ENCODE measurements at places on chromosomes 12 and 14. TPM values are rescaled to one million over a fixed set of nuclear protein-coding genes. Genes with fewer than 3 reads are reported as not detected.
A peak's percentile ranks its signal among the peaks of the same experiment; 100 is the strongest.

CLMN gene
- total RNA-seq, result 3.5 TPM

GRCh38 chr12:22230280-22230794, 104.2 kb downstream of the ST8SIA1 start:
- no peaks in the 10 kb centered on the region for H3K36me3 ChIP-seq
- H3K27me3 ChIP-seq, result peaks cover 6% of the 10 kb centered on the region
- H3K4me1 ChIP-seq, result peaks cover 4% of the 10 kb centered on the region
- DNase-seq, result peak; percentile 14
- no peak overlapping the region for H3K27ac ChIP-seq

RBM25 gene
- total RNA-seq, result 53.2 TPM

DNA sequence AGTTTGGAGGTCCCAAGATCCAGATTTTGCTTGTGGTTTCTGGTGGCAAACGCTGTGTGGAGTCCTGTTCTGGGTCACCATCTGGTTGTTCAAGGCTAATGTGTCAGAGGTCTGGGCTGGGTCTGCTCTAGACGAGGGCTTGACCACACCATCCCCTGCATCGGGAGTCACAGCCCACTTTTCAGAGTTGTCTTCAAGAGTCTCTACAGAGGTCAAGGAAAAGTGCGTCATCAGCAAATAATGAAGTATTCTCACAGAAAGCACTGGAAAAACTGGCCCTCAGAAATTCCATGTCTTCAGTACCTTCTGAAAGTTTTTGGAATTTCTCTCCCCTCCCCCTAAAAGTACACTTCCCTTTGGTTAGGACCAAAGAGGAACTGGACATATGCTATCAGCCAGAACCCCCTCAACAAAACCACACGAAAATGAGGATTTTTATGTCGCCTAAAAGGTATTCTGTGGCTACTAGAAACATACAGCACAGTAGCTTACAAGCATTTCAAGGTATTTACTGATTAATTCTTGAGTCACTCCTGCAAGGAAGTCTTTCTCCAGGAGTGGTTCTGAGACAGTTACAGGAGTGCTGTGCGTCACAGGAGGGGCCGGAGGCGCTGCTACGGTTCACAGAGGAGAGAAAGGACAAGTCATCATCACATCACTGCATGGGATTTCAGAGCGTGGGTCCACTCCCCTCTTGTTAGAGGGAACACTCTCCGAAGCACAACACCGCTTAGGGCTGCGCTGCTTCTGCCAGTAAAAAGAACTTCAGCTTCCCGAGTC, 35.4 kb downstream of the RAD52 start:
- peak; percentile 96 for DNase-seq
- H3K4me1 ChIP-seq, result peaks cover 32% of the 10 kb centered on the region
- H3K4me3 ChIP-seq, result peak overlapping the region; percentile 38
- H3K27me3 ChIP-seq, result no peaks in the 10 kb centered on the region
- H3K36me3 ChIP-seq, result peaks cover 45% of the 10 kb centered on the region

SYT1 gene
- 0.51 TPM for total RNA-seq

GRCh38 chr12:128792398-128792797, 31.4 kb downstream of the SLC15A4 start:
- peaks cover 5% of the 10 kb centered on the region for H3K4me1 ChIP-seq
- no peaks in the 10 kb centered on the region for H3K27me3 ChIP-seq
- H3K4me3 ChIP-seq, result no peak overlapping the region
- no peak overlapping the region for H3K27ac ChIP-seq

DNA sequence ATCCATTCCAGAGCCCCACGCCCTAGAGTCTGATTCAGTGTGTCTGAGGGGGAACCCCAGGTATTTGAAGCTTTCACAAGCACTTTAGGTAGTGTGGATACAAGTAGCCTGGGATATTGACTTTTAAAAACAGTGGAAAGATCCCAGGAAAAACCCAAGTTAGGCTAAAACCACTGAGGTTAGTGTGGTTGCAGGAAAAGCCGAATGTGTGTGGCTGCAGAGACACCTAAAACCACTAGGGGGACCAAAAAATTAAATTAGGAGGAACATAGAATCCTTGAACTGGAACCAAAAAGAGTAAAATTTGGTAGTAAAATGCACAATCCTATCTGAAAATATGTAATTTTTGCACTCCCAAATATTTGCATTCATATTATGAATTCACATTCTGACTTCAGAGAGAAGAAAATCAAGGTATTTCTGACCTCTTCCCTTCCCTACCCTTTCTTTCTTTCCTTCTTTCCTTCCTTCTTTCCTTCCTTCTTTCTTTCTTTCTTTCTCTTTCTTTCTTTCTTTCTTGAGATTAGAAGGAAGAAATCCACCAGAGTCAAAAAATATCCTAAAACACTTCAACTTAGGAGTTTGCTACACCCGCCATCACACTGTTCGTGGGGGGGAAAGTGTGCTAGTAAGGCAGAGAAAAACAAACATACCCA, 37.8 kb downstream of the SLCO1A2 start:
- no peaks in the 10 kb centered on the region for H3K36me3 ChIP-seq
- no peak overlapping the region for H3K4me3 ChIP-seq
- H3K4me1 ChIP-seq, result no peaks in the 10 kb centered on the region
- DNase-seq, result peak; percentile 19
